ENCODE measurements at places on chromosomes 7 and 10.

DNA sequence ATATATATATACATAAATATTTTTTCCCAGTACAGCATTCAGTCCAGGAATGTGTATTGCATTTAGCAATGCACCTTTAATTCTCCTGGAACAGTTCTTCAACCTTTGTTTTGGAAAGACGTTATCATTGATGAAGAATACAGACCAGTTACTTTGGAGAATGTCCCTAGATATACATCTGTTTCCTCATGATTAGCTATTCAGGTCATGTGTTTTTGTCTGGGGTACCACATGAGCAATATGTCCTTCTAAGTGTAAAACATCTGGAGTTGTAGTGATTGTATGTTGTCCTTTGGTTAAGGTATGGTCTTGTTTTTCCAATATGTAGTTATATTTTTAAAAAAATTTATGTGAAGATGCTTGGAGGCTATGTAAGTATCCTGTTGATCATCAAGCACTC is 10.2 kb downstream of the BZW2 start:
- no peaks in the 10 kb centered on the region for H3K36me3 ChIP-seq
- H3K4me3 ChIP-seq = no peak overlapping the region
- H3K27ac ChIP-seq = no peak overlapping the region
- peaks cover 4% of the 10 kb centered on the region for H3K4me1 ChIP-seq
- no peaks in the 10 kb centered on the region for H3K27me3 ChIP-seq

- DNase-seq = no peak
- no peak overlapping the region for H3K4me3 ChIP-seq
- H3K4me1 ChIP-seq = no peaks in the 10 kb centered on the region
Observed at GRCh38 chr7:124177891-124178290, 145.0 kb upstream of the TMEM229A start.

GRCh38 chr10:62248465-62248864 is 20.2 kb downstream of the RTKN2 start:
- H3K4me3 ChIP-seq = no peak overlapping the region
- DNase-seq = peak; percentile 30
- no peak overlapping the region for H3K27ac ChIP-seq
- peaks cover 2% of the 10 kb centered on the region for H3K4me1 ChIP-seq

GRCh38 chr7:44172352-44172751 is 16.9 kb downstream of the GCK start:
- H3K27ac ChIP-seq = no peak overlapping the region
- no peaks in the 10 kb centered on the region for H3K36me3 ChIP-seq
- no peak overlapping the region for H3K4me3 ChIP-seq
- no peak for DNase-seq

DNA sequence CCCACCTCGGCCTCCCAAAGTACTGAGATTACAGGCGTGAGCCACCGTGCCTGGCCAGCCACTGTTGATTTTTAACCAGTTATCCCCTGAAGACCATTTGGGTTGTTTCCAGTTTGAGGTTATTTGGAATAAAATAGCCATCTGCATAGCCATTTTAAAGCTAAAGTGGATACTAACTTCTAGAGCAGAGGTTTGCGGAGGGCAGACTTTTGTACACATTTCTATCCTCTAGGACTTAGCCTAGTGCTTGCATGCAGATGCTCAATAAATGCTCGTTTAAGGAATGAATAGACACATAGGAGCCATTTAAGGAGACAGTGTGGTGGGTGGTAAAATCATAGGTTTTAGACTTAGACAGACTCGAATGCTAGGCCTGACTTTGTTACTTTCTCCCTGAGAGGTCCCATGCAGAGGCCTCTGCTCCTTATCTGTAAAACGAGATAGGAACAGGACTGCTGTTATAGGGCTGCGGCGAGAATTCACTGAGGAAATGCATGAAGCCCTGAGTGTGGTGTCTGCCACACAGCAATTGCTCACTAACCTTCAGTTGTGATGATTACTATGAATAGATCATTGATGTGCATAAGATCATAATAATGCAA is 75.9 kb downstream of the PFKFB3 start:
- no peaks in the 10 kb centered on the region for H3K27me3 ChIP-seq
- H3K4me1 ChIP-seq = peaks cover 10% of the 10 kb centered on the region
- H3K27ac ChIP-seq = no peak overlapping the region
- no peak overlapping the region for H3K4me3 ChIP-seq

- no peak for DNase-seq
- H3K36me3 ChIP-seq = no peaks in the 10 kb centered on the region
- H3K4me3 ChIP-seq = no peak overlapping the region
- H3K27ac ChIP-seq = no peak overlapping the region
Observed at GRCh38 chr10:130761788-130762301, 549.7 kb downstream of the TCERG1L start.

- no peaks in the 10 kb centered on the region for H3K4me1 ChIP-seq
- H3K4me3 ChIP-seq = no peak overlapping the region
- H3K36me3 ChIP-seq = no peaks in the 10 kb centered on the region
- no peak overlapping the region for H3K27ac ChIP-seq
- H3K27me3 ChIP-seq = no peaks in the 10 kb centered on the region
Observed at GRCh38 chr10:31723106-31723750, 205.4 kb downstream of the ARHGAP12 start.

DNA sequence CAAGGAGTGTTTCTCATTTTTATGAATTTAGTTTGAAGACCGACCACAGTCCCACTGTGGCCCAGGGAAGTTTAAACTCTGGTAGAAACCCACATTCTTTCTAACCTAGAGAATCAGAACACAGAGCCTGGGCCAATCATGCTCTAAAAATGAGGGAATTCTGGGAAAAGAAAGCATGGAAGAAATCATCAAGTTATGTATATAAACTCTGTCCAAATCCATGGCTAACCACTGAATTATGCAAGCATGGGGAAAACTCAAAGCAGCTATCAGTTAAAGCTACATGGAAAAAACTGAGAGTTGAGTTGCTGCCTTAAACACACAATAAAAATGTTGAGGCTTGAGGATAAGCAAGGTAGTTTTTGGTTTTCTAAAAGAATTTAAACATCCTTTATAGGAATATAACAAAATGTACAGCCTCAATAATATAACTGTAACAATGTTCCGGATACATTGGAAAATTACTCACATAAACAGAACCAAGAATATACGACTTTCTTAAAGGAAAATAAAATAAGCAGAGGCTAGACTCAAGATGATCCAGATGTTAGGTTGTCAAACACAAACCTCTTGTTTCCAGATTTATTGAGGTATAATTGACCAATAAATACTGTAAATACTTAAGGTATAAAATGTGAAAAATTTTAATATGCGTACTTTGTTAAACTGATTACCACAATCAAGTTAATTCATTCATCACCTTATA is 311.2 kb upstream of the GNAI1 start:
- peak overlapping the region; percentile 36 for H3K27ac ChIP-seq
- peaks cover 3% of the 10 kb centered on the region for H3K4me1 ChIP-seq
- no peak overlapping the region for H3K4me3 ChIP-seq

GRCh38 chr10:112797855-112798254 is 152.2 kb upstream of the TCF7L2 start:
- no peaks in the 10 kb centered on the region for H3K36me3 ChIP-seq
- peaks cover 7% of the 10 kb centered on the region for H3K4me1 ChIP-seq
- no peaks in the 10 kb centered on the region for H3K27me3 ChIP-seq
- no peak overlapping the region for H3K4me3 ChIP-seq
- H3K27ac ChIP-seq = no peak overlapping the region
- DNase-seq = no peak

Measured in IMR-90 (cell line).